ENCODE measurements at places on chromosomes 12 and 14.

- DNase-seq, result no peak
These were observed 58.3 kb downstream of the C12orf56 start for GRCh38 chr12:64332296-64332695.

- DNase-seq, result no peak
These were observed 11.6 kb upstream of the CDH24 start for GRCh38 chr14:23068789-23069412.

GRCh38 chr14:42929806-42930480 is 1323.3 kb downstream of the LRFN5 start:
- no peak for DNase-seq

GRCh38 chr12:15679151-15679550 is 110.0 kb downstream of the EPS8 start:
- DNase-seq, result no peak

DNA sequence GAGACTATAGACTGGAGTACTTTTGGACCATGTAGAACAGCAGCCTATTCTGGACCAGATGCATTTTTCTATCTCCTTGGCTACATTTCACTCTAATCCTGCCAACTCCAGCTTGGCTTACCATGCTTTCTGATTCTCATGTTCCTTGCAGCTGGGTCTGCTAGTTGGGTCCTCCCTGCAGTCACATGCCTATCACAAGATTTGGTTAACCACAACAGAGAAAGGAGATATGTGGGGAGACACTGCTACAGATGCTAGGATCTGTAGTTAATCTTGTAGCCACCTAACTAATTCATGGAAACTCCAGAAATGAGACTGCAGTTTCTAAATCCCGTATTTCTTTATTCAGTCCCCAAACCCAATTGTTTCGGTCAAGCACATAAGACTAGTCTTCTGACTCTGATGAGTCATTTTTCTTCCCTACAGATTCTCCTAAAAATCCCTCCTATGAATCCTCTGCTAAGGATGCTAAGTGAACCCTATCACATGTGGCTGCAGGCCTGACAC is 410.6 kb downstream of the DAD1 start:
- DNase-seq, result no peak

- no peak for DNase-seq
These were observed 845.4 kb upstream of the TMEM132C start for GRCh38 chr12:127421614-127422013.

- DNase-seq, result no peak
These were observed 38.1 kb upstream of the IL22 start for GRCh38 chr12:68291396-68292036.

DNA sequence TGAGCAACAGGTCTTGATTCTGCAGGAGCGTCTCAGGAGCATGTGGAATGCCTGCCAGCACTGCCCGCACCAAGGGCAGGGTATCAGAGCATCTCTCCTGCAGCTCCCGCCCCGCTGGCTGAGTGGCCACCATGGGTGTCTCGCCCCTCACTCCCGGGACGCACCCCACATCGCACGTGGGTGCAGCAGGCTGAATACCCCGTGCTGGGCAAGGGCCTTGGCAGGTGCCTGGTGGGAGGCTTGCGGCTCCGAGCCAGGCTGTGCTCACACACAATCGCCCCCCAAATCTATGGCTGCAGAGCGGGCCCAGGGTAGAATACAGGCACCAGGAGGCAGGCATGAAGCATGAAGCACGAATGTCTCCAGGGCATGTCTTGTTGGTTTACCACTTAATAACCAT is 103.9 kb upstream of the TMEM132D start:
- DNase-seq, result no peak

- DNase-seq, result no peak
These were observed 94.9 kb downstream of the TXNDC16 start for GRCh38 chr14:52457411-52457810.

DNA sequence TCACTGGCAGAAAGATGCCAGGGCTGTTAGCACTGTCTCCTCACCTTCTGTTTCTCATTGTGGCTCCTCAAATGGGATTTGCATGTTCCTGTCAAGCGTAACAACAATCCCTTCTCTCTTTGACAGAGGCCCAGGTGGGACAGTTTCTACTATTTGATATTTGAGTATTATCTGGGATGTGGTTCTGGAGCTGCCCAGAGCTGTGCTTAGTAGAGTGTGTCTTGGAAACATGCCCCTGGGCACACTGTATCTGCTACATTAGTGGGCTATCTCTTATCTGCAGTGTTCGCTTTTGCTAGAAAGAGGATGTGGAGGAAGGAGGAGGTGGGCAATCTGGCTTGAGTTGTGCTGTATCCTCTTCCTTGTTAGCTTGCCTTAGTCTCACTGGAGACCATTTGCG is 3.8 kb upstream of the ACADS start:
- no peak for DNase-seq

GRCh38 chr12:127562816-127563215 is 704.2 kb upstream of the TMEM132C start:
- DNase-seq, result no peak

GRCh38 chr12:102396276-102396675 is 84.1 kb downstream of the IGF1 start:
- DNase-seq, result no peak

GRCh38 chr14:94407906-94408305 is 19.5 kb upstream of the SERPINA1 start:
- DNase-seq, result no peak

GRCh38 chr12:120841525-120841924 is 62.6 kb downstream of the SPPL3 start:
- DNase-seq, result no peak

DNA sequence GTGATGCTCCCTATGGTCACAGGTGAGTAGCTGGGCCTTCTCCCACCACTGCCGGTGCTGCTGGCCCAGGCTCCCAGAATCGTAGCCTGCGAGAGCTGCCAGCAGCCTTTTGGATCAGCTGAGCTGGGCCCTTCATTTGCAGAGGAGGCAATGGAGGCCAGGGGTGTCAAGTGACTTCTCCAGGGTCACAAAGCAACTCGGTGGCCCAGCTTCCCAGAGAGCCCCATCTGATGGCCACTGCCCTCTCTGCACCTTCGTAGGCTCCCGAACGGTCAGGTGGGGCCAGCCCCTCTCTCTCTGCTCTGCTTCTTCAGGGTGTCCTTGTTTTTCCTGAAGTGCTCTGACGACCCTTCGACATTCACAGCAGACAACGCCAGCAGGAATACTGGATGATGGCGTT is 4.6 kb downstream of the KRT80 start:
- no peak for DNase-seq
